Common myeloid progenitor, CD34-positive (primary cell): ENCODE measurements at places on chromosomes 16 and 17.

- peak; percentile 41 for DNase-seq
These were observed 27.6 kb upstream of the PITPNA start for GRCh38 chr17:1590029-1590746.

GRCh38 chr16:24217461-24217860 lies 38.7 kb upstream of the CACNG3 start:
- DNase-seq: no peak

GRCh38 chr17:47888293-47888692 lies 7.7 kb upstream of the SP2 start:
- DNase-seq: no peak

GRCh38 chr17:44829523-44830358 lies at the start of gene GJC1:
Gene GJC1 (minus strand): TSS chr17:44830287. CDS start chr17:44805817, 24,470 bp downstream.
- DNase-seq: peak; percentile 24

DNA sequence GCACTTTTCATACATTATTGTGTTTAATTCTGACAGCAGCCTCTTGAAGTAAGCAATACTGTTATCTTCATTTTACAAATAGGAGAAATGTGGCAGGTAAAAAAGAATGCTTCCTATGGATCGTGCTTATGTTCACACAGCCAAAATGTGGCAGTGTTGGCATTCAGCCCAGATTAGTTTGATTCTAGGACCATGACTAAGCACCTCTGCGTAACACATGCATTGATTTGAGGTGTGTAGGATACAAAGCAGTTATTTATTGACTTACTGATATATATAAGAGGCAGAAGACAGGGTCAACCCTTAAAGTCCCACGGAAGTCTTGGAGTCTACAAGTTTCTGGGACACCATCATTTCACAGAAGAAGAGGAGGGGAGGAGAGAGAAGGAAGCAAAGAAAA lies 1144.4 kb upstream of the GOT2 start:
- DNase-seq: peak; percentile 41

DNA sequence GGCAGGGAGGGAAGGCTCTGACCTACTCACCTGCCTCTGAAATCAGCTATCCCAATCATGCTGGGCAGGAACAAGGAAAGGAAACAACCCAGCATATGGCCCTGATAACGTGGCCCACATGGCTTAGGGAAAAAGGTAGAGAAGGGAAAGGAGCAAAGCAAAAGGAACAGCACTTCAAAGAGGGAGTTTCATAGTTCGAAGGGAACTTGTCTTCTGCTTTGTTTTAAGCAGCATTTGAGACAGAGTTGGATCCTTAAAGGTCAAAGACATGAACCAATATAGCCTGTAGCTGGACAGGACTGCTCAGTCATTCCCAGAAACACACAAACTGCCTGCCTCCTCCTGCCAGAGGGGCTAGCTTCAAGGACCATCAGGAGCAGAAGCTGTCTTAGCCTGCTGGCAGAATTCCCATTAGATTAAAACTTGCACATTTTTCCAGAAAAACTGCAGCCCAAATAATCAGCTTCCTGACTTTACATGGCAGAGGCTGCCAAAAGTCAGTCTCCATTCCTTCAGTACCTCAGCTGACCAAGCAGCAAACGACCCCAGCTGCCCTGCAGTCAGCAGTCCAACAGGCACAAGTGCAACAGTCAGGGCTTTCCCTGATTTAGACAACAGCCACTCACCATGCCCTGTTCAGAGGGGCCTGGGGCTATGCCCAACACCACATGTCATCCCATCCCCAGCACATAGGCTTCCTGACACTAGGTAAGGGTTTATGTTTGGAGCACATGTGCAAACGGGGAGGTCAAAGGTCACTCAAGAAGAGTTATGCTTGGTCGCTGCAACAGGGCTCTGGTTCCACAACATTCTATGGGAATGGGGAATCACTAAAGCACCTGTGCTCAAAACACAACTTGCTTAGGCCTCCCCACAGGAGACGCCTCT lies 32.5 kb downstream of the RANBP10 start:
- no peak for DNase-seq

DNA sequence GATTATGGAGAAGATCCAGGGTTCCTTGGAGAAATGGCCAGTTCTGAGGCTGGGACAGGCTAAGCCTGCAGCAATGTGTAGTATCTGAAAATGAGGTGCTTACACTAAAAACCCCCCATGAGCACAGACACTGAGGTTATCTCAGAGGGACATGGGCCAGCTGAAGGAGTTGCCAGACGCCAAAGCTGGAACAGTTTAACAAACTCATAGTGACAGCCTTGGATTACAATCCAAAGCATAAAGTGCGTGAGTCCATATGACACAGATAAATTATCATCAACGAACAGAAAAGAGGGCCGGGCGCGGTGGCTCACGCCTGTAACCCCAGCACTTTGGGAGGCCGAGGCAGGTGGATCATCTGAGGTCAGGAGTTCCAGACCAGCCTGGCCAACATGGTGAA lies 11.2 kb upstream of the CAPN15 start:
- DNase-seq: no peak

DNA sequence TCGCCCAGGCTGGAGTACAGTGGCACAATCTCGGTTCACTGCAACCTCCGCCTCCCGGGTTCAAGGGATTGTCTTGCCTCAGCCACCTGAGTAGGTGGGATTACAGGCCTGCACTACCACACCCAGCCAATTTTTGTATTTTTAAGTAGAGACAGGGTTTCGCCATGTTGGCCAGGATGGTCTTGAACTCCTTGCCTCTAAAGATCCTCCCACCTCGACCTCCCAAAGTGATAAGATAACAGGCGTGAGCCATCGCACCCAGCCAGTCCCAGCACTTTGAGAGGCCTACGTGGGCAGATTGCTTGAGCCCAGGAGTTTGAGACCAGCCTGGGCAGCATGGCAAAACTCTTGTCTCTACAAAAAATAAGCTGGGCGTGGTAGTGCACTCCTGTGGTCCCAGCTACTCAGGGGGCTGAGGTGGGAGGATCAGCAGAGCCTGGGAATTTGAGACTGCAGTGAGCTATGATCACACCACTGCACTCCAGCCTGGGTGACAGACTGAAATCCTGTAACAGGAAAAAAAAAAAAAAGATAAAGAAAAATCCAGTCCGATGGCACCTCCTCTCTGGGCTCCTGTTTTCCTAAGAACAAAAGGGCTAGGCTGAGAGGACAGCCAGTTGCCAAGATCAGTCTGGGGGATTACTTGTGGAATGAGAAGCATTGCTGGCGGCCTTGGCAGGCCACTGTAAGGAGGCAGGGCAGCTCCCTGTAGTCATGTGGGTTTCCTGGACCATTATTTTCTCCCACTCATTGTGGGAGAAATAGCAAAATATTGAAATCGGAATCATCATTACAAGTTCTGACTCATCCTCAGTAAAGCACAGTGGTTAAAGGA lies 3.0 kb upstream of the PIPOX start:
- no peak for DNase-seq

- DNase-seq: no peak
These were observed 265.8 kb upstream of the TNRC6C start for GRCh38 chr17:77692571-77693161.

GRCh38 chr17:2655546-2655945 lies 56.0 kb downstream of the CLUH start:
- peak; percentile 27 for DNase-seq

GRCh38 chr17:16991349-16992009 lies 19.6 kb upstream of the TNFRSF13B start:
- DNase-seq: peak; percentile 66

GRCh38 chr16:26342621-26343020 lies 650.9 kb downstream of the HS3ST4 start:
- no peak for DNase-seq

DNA sequence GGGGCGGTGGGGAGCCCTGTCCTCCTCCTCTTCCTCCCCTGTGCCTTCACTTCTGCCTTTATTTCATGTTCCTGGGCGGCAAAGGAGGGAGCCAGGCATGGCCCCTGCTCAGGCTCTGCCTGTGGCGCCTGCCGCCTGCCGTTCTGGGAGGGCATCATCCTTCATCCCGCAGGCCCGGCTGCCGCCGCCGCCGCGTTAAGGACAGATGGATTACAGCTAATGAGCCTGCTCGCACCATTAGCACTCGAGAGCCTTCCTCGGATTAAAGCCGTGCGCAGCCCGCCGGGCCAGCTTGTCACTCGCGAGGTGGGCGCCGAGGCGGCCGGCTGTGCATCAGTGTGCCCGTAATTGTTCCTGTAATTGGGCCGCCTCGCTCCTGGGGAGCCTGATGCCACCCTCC lies 127.7 kb upstream of the GSE1 start:
- DNase-seq: no peak

GRCh38 chr17:7292729-7293128 lies 1.7 kb downstream of the YBX2 start:
- no peak for DNase-seq

DNA sequence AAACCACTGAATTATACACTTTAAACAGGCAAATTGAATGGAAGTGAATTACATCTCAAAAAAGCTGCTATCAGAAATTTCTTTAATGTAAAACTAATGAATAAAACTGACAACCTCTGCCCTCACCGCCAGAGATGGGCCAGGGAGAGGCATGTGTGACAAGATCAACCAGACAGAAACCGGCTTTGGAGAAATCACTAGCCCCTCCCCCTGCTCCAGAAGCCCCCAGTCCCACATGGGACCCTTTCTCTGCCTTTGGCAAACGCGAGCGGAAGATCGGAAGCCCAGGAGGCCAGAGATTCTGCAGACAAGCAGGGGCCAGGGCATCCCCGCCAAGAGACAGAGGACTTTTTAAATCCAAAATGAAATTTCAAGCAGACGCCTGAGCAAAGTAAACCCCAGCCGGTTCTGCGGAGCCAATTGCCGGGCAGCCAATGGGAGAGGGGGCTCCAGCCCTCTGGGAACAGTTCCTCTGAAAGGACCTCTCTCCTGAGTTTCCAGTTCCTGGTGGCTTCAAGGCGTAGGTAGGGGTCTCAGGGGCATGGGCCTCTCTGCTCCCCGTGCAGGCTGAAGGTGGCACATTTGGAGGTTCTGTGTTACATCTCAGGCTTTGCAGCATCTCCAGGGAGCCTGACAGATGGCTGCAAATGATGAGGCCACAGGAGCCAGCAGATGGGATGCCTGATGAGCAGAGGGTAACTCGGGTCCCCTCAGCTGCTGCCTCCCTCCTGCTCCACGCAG lies 118.1 kb downstream of the GSG1L start:
- DNase-seq: no peak

GRCh38 chr17:61926826-61927207 lies 965 bp downstream of the INTS2 start:
- no peak for DNase-seq

GRCh38 chr16:17224879-17225281 lies 245.9 kb downstream of the XYLT1 start:
- DNase-seq: peak; percentile 98

- peak; percentile 53 for DNase-seq
These were observed 17.3 kb downstream of the SLC5A10 start for GRCh38 chr17:18968945-18969887.

GRCh38 chr17:64707050-64707591 lies 45.0 kb upstream of the SMURF2 start:
- DNase-seq: peak; percentile 29

DNA sequence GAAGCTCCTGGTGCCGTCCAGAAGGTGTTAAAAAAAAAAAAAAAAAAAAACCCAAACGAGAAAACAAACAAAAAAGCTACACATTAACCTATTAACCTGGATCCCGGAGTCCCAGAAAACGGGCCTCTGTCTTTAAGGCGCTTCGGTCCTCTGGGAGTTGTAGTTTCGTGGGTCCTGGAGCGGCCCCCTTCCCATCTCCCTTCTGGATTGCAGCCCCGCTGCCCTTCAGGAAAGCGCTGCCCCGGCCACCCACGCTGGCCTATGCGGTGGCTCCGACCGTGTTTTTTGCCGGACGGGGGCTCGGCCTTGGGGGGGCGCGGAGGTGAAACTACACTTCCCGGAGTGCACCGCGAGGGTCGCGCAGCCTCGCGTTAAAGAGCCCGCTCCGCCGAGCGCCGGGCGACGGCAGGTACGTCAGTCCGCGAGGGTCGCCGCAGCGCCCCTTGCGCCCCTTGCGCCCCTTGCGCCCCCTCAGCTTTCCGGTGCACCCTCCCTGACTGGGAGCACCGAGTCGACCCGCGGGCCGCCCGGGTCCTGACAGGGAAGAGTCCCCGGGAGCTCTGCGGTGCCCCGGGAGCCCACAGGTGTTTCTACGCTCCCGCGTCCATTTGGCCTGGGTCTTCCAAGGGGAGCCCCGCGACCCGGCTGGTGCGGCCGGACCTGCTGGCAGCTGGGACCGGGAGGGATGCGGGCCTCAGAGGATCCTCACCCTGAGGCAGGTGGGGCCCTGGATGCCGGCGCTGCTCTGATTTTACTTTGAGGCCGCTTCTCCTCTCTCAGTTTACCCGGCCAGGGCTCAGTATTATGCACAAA lies at the start of gene FCSK:
TSS of gene FCSK (plus strand) at position 374 of the 813 bp plus-strand sequence. CDS start 8,596 bp downstream, outside the sequence.
- peak; percentile 73 for DNase-seq

DNA sequence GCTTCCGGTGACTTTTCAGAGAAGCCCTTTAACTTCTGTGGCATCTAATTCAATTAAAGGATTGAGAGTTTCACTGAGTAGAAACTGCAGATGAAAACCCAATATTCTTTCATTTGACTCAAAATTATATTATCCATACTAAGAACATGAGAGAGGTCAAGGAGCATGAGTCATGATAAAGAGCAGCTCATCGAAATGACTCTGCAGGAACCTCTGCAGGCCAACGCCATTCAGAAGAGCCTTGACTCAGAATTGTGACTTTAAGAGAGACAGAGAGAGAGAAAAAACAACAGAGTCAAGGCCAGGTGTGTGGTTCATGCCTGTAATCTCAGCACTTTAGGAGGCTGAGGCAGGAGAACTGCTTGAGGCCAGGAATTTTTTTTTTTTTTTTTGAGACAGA lies 417.2 kb upstream of the XYLT1 start:
- no peak for DNase-seq

DNA sequence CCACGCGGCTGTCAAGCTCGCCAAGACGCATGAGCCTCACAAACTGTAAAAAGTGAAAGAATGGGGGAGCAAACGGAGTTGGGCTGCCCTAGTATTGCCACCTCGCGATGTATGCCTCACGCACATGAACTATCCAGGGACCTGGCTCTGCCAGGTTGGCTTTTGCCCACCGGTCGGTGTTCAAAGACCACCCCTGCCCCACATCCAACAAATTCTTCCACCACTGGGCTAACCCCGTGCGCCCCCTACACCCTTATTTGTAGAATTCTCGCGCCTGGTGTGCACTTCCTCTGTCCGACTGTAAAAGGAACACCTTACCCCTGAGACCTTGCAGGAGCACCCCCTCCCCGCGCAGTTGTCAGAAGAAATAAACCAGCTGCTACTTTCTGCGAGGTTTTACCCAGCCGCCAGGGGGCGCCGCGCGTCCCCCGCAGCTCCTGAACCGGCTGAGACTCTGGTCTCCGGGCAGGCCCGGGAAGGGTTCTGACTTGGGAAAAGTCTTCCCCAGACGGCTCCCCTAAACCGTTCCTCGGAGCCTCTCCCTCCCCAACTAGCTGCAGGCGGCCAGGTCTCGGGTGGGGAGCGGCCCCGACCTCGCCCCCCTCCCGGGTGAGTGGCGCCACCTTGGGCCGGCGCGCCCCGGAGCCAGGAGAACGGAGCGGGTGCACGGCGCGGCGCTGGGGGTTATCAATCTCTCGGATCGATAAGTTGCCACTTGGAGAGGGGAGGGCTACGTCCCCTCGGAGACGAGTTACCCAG lies 1.7 kb upstream of the ZNF423 start:
- peak; percentile 86 for DNase-seq

GRCh38 chr16:85300406-85300968 lies 188.2 kb upstream of the CIBAR2 start:
- DNase-seq: no peak

- DNase-seq: no peak
These were observed 238.9 kb downstream of the TOX3 start for GRCh38 chr16:52308051-52308450.
